ENCODE measurements at places on chromosomes 12 and 14. TPM values are rescaled to one million over a fixed set of nuclear protein-coding genes. Genes with fewer than 3 reads are reported as not detected.

- DNase-seq: no peak
These were observed 42.4 kb upstream of the STXBP6 start for GRCh38 chr14:25092258-25092740.

KITLG gene
- 27.2 TPM for polyA plus RNA-seq

DNA sequence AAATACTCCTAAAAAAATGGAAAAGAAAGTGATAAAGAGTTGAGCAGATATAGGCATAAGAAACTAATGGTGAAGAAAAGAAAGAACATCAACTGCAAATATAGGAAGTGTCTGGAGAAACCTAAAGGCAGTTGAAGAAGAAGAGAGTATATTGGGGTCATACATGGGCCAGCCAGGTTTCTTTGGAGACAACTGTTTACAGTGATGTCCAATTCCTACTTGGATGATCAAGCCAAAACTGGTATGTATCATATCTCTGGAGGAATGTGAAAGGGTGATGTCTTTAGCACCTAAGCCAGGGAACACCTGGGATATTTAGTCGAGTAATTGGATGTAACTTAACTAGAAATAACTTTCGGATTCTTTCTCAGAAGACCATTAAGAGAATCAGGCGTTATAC lies 129.3 kb upstream of the FLRT2 start:
- DNase-seq: no peak

DNA sequence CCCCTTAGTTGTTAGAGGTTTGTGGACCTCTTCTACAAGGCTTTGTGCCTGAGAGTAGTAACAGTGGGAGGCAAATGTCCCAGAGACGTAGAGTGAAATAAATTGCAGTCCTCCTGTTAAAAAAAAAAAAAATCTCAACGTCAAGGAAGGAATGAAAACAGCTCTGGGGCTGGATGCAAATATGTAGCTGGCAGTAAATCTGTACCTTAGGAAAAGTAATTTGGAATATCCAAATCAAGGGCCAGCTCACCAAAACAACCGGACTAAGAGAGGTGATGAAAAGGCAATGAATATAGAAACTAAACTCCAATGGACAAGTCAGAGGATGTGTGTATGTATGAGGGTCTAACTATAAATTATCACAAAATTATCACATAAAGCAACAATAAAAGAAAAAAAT lies 27.0 kb downstream of the SINHCAF start:
- no peak for DNase-seq

DNA sequence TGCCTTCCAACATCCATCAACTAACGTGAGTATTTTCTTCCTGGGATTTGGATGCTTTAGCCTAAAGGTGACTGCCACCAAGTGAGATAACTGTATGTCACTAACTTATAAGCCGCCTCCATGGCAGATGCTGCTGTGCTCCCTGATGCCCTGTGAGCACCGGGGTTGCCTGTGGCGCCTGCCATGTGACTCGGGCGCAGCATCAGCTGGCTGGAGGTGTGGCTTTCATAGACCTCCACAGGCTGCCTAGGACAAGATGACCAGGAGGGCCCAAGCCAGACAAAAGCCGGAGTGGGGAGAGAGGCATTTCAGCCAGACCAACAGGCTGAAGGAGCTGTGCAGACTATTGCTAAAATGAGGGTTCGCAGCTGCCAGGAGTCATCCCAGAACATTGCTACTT lies 55.7 kb downstream of the ANAPC7 start:
- no peak for DNase-seq

EXOC3L4 gene
- 0.93 TPM for polyA plus RNA-seq

- DNase-seq: no peak
These were observed 13.0 kb downstream of the KLRD1 start for GRCh38 chr12:10320643-10321042.

- DNase-seq: no peak
These were observed 25.2 kb upstream of the KRT78 start for GRCh38 chr12:52873832-52874572.

DNA sequence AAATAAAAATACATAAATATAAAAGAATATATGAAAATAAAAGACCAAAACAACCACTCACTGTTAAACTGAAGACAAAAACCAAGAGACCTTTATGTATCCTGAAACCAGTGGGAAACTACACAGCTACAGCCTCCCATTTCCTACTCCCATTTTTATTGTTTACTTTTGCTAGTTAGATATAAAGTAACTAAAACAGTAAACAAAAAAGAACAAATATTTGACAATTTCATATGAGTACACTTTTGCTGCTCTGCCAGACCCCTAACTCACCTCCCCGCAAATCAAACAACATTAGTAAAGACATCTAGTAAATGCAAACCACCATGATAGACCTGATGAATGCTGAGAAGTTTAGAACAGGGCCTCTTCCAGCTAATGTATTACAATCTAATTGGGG lies 97.1 kb downstream of the BCL2L14 start:
- no peak for DNase-seq

DNA sequence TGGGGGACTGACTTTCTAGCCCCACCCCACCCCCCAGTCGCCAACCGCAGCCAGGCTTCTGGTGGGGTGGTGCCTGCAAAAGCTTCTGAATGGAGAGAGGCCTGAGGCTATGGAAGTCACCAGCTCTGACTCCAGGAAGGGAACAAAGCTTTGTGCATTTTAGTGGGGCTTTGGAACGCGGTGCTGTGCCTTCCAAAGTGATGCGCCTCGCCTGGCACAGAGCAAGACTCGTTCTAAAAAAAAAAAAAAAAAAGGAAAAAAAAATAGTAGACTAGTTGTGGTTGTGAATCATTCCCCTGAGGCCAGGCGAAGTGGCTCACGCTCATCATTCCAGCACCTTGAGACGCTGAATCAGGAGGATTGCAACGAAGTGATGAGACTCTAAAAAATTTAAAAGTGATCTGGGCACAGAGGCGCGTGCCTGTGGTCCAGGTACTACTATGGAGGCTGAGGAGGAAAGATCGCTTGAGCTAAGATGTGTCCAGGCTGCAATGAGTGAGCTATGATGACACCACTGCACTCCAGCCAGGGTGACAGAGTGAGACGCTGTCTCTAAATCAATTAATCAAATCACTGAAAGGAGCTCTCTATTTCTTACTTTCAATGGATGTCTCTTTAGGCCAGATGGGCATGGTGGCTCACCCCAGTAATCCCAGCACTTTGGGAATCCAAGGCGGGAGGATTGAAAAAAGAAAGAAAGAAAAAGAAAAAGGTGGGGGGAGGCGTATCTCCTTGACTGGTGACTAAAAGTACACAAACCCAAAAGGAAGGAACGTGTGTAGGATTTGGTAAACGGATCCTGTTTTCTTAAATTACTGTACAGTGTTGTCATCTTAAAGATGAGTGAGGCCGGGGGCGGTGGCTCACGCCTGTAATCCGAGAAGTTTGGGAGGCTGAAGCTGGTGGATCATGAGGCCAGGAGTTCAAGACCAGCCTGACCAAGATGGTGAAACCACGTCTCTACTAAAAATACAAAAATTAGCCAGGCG lies 259.6 kb upstream of the ALG10B start:
- DNase-seq: no peak

DNA sequence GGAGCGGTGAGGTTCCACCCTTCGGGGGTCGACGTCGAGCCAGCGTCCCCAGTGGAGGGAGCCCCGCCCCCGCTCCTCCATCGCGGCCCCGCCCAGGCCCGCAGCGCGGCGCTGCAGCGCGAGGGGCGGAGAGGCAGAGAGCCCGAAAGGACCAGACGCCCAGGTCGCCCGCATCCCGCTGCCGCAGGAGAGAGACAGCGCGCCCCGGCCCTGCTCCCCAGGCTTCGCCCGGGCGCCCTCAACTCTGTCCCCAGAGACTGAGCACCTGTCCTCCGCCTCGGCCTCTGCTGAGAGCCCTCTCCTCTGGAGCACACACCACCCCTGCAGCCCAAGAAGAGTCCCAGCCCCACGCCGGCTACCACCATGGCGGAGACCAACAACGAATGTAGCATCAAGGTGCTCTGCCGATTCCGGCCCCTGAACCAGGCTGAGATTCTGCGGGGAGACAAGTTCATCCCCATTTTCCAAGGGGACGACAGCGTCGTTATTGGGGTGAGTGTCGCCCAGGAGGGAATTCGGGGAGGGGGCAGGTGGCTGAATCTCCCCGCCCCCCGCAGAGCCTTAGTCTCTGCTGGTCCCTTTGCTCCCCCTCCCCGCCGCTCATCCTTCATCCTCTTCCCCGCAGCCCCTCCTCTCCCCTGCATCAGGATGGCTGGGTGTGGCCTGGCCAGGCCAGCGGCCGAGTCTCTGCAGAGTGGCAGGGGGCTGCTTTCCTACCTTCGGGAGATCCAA lies at the start of gene KIF5A:
KIF5A (plus strand) TSS at position 136 of the 732 bp plus-strand sequence; CDS start at position 364, 228 bp downstream.
- DNase-seq: no peak

- no peak for DNase-seq
These were observed 128.3 kb downstream of the PLXNC1 start for GRCh38 chr12:94276725-94277124.

GRCh38 chr14:33504246-33505099 lies 446.4 kb downstream of the EGLN3 start:
- no peak for DNase-seq

MRPL52 gene
- 110 TPM for polyA plus RNA-seq

NDRG2 gene
- polyA plus RNA-seq: 85.9 TPM

GRCh38 chr14:100838493-100839314 lies 12.8 kb downstream of the MEG3 start:
- no peak for DNase-seq

GRCh38 chr12:94244165-94245133 lies 96.1 kb downstream of the PLXNC1 start:
- DNase-seq: no peak

LMNTD1 gene
- not detected for polyA plus RNA-seq

SMIM41 gene
- not detected for polyA plus RNA-seq

ATN1 gene
- polyA plus RNA-seq: 133 TPM

OR6C3 gene
- polyA plus RNA-seq: not detected

DNA sequence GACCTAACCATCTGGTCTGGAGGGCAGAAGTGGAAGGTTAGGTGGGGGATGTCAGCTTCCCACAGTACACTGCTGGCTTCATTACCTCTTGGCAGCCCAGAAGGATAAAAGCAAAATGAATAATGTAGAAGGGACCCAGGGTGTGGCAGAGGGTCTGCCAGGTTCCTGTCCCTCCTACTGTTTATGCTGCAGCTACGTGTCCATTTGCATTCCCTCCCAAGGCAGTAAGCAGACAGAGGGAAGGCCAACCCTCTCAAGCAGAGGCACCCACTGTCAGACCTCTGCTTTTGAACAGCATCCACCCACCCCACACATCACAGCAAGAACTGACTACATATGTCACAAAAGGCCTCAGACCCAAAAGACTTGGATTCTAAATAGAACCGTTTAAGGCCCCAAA lies 19.4 kb downstream of the MAX start:
- no peak for DNase-seq

SMCO2 gene
- polyA plus RNA-seq: 0.45 TPM

GRCh38 chr12:56590237-56590830 lies 39.8 kb downstream of the BAZ2A start:
- no peak for DNase-seq

OVCH1 gene
- 0.13 TPM for polyA plus RNA-seq

GRCh38 chr12:89185889-89186288 lies 166.4 kb downstream of the DUSP6 start:
- DNase-seq: no peak

DNA sequence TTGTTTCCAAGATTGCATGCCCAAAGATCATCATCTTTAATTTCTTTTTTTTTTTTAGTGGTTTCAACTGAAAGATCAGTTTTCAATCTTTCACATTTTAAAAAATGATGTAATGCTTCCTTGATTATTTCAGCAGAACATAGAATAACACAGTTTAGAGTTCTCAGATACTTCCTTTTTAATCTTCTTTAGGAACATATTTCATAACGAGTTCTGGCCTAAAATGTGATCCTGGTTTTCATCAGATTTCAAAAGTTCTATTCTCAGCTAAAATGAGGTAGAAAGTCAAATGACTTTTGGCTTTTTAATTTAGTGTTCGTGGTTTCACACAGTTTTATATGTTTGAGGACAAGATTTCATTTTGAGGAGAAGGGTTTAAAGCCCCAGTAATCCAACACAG lies 40.0 kb upstream of the NR1H4 start:
- no peak for DNase-seq

GRCh38 chr12:69886109-69886508 lies 61.1 kb downstream of the MYRFL start:
- no peak for DNase-seq

- DNase-seq: no peak
These were observed 30.9 kb upstream of the PLEKHG3 start for GRCh38 chr14:64673316-64673715.

- DNase-seq: no peak
These were observed 835 bp upstream of the ABHD4 start for GRCh38 chr14:22597265-22597664.
